Trophoblast cell (in vitro differentiated cells and primary cell): ENCODE measurements at places on chromosomes 3 and 15.

- DNase-seq = peak; percentile 62
Measured at GRCh38 chr3:59862686-59863085, 812.9 kb upstream of the CFAP20DC start.

DNA sequence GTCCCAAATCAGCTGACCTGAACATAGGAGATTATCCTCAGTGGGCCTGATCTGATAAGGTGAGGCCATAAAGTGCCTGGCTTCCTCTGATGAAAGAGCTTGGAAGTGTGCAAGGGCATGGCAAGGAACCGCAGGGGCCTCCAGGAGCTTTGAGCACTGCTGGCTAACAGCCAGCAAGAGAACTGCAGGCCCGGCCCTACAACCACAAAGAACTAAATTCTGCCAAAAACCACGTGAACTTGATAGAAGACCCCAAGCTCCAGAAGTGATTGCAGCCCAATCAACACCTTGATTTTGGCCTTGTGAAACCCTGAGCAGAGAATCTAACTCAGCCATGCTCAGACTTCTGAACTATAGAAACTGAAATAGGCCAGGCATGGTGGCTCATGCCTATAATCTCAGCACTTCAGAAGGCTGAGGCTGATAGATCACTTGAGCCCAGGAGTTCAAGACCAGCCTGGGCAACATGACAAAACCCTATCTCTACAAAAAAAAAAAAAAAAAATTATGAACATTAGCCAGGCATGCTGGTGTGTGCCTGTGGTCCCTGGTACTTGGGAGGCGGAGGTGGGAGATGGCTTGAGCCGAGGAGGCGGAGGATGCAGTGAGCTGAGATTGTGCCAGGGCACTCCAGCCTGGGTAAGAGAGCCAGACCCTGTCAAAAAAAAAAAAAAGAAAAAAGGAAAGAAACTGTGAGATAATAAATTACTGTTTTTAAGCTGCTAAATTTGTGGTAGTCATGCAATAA is 7.7 kb upstream of the DIS3L start:
- DNase-seq = no peak

DNA sequence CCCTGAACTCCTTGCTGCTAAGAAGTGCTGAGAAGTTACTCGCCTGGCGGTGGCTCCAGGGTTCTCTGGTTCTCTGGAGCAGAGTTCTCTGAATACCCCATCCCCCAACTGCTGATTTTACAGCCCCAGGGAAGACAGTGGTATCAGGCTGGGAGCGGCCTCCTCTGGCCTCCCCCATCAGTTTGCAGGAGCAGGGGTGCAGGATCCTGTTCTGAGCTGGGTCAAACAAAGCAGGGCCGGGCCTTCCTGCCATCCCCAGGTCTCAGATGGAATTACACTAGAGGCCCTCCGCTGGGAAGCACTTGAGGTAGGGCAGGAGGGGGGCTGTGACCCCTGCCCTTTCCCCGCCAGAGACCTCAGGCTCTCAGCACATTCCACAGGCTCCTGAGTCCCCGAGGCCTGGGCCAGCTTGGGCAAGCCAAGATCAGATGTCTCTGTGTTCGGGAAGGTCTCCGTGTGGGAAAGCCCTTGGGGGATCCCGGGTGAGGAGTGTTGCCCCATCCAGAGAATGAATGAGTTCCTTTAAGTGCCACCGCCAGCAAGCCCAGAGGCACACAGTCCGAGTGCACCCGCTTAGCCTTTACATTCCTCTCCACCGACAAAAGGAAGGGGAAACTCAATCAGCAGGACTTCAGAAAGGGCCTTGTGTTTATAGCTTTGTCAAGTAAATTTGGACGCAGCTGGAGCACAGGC is 149.9 kb downstream of the LRRK1 start:
- peak; percentile 97 for DNase-seq

DNA sequence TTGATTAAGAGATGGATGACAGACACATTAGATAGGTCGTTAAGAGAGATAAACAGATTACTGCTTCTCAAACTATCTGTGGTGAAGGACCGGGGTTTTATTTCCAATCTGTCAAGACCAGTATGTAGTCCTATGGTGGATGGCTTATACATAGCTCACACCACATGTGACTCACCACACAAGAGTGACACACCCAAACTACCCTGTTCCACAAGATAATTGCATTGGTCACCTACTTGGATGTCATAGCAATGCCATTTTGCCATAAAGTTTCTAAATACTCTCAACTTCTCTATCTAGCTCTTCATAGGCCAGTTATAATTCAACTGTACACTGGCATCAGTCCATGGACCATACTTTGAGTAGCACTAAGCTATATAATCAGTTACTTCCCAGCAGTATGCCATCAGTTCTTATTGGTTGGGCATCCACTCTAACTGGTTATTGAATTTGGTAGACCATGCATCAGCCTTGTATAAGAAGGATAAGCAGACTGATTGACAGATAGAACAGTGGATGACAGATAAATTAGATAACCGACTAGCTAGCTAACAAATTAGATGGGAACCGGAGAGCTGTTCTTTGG is 11.6 kb downstream of the WWTR1 start:
- peak; percentile 65 for DNase-seq

DNA sequence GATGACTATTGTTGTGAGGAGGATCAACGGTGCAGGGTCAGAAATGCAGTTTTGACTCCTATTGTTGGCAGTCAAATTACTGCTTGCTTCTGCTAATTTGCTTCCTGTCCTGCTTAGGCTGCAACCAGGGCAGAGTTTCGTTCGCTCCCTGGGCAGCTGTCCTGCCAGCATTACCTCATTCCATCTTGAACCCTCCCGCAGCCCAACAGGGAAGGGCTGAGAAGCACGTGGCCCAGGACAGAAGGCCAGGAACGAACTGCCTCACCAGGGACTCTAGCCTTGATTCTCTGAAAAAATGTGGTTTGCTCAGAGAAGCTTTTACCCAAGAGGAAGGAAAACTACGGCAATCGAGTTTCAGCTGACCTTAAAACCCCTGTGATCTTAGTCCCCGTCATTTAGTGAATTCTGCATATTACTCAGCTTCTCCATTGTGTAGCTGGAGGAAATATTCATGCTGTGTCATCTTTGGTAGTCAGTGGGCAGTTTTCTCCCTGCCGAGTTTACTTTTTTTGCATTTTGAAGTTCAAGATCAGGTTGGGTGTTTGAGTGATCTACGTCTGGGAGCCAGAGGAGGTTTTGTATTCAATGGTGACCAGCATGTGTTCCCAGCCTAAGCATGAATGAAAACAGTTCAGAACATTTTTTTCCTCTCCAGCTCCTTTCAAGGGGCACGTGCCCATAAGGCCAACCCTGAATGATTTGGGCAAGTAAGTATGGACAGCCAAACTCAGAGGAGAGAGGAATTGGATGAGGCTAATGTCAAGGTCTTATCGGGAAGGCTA is 23.0 kb downstream of the TLNRD1 start:
- DNase-seq = peak; percentile 89

DNA sequence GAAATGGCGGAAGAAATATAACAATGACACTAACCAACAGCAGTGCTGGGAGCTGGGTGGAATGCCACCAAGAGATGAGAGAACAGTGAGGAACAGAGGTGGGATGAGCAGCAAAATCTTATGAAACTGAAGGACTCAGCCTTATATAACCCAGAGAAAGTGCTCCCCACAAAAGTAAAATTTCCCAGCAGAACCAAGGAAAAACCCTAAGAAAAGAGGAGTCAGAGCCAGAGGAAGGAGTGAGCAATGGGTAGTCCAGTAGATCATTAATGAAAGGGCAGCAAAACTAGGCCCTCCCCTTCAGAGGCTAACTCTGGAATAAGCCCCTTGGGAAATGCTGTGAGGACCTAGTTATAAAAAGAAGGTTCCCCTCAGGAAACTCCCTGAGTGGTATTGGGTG is 24.7 kb upstream of the UBE2E1 start:
- DNase-seq = no peak

GRCh38 chr15:67839499-67839928 is 331 bp downstream of the RNU6-1 start:
- peak; percentile 78 for DNase-seq

DNA sequence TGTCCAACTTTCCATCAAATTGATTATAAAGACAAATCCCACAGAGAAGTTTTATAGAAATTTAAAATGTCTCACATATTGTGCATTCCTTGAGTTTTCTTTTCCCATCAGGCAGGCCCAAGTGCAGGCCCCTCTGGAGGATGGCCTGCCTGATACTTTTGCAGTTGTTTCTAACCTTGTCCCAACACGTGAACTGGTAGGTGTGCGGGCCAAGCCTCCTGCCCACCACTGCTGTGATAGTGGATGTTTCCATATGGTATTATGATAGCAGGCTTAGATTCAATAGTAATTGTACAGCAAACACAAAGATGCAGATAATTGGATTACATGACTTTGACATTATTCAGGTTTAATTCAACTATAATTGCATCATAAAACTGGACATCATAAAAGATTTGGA is 1.4 kb downstream of the P2RY12 start:
- no peak for DNase-seq

GRCh38 chr3:180420016-180420415 is 181.9 kb upstream of the TTC14 start:
- no peak for DNase-seq

GRCh38 chr3:170745211-170745718 is 124.7 kb downstream of the RPL22L1 start:
- DNase-seq = peak; percentile 53

DNA sequence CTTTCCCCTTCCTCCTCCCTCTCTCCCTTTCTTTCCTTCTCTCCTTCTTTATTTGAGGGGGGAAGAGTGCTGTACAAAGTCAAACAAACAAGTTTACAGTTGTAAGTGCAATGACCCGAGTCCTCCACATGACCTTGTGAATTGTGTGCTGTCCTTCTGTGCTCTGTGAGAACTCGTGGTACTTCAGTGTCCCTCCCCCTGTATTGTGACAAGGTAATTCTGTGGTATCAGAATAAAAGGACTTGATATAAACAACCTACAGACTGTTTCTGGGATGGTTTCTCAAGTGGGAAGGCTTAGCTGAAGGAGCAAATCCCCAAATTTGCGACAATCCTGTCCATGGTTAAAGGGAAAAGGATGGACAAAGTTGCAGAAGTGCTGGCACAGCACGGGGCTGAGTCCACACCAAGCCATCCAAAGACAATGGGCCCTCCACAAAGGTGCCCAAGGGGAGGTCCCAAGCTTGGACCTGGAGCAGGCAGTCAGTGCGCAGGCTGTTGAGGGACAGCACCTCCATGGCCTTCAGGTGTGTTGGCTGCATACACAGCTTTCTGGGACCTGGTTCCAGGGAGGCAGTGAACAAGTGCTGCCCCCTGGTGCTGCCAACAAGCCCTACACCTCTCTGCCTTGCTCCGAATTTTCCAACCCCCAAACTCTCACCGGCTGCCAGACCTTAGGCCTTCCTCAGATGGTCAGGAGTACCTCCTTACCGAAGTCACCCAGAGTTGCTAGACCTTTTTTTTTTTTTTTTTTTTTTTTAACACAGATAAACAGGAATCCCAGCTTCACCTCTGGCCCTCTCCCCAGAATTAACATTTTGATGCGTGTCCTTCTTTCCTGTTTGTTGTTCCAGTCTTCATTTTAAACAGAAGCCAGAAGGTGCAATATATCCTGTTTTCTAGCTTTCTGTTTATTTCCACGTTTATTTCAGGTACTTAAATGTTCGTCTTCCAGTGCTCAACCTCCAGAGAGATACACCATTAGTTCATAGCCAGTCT is 2.6 kb upstream of the APEH start:
- peak; percentile 81 for DNase-seq

DNA sequence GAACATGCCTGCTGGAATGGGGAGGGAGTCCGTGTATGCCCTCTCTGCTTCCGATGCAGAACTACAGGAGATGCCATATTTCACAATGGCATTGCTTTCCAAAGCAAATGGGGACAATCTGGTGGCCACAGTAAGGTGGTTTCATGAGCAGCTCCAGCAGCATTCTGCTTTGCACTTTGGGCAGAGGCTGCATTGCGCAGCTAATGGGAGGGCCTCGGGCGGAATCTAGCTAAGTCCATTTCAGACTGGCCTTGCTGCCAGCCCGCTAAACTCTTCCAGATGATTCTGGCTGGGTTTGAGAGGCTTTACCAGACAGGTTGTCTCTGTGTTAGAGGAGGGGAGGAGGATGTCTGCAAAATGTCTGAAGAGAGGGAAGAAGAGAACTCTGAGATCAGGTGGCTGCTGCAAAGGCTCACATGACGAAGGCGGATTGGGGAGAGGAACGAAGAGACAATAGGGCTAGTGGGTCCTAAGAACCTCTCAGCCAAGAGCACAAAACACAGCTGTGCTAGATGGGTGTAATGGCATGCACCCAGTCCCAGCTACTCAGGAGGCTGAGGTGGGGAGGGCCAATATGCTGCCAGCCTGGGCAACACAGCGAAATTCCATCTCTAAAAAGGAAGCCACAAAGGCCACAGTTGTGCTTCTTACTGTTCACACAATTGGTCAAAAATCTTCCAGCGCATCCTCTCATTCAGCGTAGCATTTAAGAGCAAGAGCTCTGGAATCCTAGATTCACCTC is 63.7 kb downstream of the BDH1 start:
- DNase-seq = no peak

DNA sequence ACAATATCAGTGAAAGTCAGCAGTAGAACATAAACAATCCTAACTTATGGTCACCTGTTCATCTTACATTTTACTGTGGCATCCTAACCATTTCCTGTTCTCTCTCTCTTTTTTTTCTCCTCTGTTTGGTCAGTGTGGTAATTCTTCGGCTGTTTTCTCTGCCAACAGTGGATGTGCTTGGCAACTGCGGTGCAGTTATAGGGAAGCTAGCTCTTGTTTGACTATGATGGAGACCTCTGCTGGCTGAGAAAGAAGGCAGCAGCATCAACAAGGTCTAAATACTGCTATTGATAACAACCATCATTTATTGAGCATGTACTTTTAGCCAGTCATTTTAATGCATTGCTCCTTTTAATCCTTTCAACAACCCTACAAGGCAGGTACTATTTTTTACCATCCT is 723 bp upstream of the DRD3 start:
- no peak for DNase-seq

- DNase-seq = no peak
Measured at GRCh38 chr3:100268156-100268555, 7.4 kb downstream of the TBC1D23 start.

DNA sequence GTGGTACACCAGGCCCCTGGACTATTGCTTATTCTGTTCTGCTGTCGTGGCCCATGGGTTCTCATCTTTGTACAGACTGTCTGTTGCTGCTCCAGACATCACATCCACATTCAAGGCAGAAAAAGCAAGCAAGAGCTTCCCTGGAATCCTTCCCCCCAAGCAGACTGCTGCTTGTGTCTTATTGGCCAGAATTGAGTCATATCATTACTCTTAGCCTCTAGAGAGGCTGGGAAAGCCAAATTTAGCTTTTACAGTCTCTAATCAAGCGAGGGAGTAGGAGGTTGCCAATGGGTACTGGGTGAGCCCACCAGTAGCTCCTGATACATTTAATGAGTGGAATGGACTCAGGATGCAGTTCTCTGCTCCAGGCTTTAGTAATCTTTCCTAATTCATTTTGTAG is 39.4 kb downstream of the RAB6B start:
- no peak for DNase-seq

DNA sequence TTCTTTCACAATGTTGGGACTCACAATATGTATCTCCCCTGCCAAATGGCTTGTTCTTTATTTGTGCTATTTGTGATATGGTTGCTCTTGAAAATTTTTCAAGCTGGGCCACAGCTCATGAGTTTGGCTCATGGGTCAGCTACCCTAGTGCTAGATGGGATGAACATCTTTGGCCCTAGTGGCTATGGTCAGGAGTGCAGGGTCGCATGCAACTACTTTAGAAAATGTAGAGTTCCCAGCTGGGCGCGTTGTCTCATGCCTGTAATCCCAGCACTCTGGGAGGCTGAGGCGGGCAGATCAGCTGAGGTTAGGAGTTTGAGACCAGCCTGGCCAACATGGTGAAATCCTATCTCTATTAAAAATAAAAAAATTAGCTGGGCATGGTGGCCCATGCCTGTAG is 55.8 kb downstream of the POLR2M start:
- no peak for DNase-seq

- DNase-seq = no peak
Measured at GRCh38 chr3:71168121-71168721, 415.3 kb downstream of the FOXP1 start.

- DNase-seq = no peak
Measured at GRCh38 chr3:178699810-178700209, 163.6 kb downstream of the KCNMB2 start.
